ENCODE measurements at places on chromosomes 2 and 18.

DNA sequence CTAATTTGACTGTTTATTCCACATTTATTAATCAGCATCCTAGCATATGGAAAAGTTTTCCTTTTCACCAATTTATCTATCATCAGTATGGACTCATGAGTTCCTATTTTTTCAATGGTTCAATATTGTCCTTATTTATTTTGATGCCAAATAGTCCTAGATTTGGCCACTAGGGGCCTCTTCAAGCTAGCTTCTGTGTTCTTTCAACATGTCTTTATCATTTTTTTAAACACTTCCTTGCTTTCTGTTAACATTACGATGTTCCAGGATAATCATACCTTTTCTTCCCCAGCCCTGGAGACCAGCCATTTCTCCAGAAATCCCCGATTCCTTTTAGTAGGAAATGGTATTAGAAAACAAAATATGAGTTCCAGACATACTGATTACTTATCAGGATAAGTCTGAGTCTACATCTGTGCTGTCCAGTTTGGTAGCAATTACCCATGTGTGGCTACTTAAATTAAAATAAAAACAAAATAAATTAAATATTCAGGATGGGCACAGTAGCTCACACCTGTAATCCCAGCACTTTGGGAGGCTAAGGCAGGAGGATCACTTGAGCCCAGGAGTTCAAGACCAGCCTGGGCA is 70.6 kb downstream of the RPE start:
- peak; percentile 18 for DNase-seq

- no peak for DNase-seq
Measured at GRCh38 chr2:98160554-98160953, 73.6 kb downstream of the VWA3B start.

GRCh38 chr18:52764316-52764715 is 424.3 kb downstream of the DCC start:
- DNase-seq: no peak

GRCh38 chr2:75100011-75100800 is 99.1 kb downstream of the TACR1 start:
- peak; percentile 96 for DNase-seq

- no peak for DNase-seq
Measured at GRCh38 chr2:180905002-180905401, 75.4 kb upstream of the UBE2E3 start.

- peak; percentile 47 for DNase-seq
Measured at GRCh38 chr2:42196403-42197267, 27.5 kb downstream of the EML4 start.

All from astrocyte (in vitro differentiated cells and primary cell).